ENCODE measurements at places on chromosomes 6 and 20. TPM values are rescaled to one million over a fixed set of nuclear protein-coding genes. Genes with fewer than 3 reads are reported as not detected.

Gene GSTA3
- total RNA-seq = not detected

Gene MUC21
- total RNA-seq = not detected

GRCh38 chr6:154301839-154302752, 54.5 kb downstream of the IPCEF1 start:
- DNase-seq = no peak
- no peaks in the 10 kb centered on the region for H3K36me3 ChIP-seq
- no peak overlapping the region for H3K27ac ChIP-seq
- H3K4me3 ChIP-seq = no peak overlapping the region
- H3K4me1 ChIP-seq = no peaks in the 10 kb centered on the region

DNA sequence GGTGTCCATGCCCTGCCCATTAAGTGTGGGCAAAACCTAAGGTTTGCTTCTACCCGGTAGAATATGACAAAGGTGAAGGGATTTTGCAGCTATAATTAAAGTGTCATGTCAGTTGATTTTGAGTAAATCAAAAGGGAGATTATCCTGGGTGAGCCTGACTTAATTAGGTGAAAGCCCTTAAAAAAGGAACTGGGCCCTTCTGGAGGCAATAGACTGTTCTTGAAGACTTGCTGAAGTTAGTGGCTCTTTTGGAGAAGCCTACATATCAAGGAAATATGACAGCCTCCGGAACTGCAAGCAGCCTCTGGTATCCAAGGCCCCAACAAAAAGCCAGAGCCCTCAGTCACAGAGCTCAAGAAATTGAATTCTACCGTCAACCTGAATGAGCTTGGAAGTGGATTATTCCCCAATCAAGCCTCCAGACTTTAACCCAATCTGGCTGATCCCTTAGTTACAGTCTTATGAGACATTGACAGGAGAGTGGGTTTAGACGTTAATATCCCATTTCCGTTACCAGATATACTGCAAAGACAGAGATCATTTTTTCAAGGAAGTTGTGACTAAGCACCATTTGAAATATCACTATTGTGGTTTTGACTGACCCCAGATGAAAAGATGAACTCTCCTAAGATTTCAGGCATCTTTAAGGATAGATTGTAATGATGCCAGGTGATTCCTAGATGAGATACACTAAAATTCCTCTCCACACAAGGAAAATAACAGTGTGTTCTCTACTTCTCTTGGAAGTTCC, 303.4 kb downstream of the PLCB1 start:
- H3K36me3 ChIP-seq = no peaks in the 10 kb centered on the region
- H3K27me3 ChIP-seq = no peaks in the 10 kb centered on the region
- H3K4me3 ChIP-seq = no peak overlapping the region

DNA sequence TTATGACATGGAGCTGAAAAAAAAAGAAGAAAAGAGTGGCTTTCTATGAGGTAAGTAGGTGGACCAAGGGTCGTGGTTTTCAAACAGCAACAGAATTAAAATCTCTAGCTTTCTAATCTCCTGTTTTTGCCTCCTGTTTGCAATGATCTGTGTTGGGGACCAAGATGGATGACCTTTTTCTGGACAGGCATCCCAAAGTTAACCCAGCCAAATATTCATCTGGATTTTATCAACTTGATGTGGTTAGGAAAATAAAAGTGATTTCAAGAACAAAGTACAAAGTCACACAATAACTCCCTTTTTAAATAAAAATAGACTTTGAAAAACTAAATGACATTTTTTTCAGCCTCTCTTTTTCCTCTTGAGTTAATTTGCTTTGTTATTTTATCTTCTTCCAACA, 282.1 kb upstream of the PRDM1 start:
- H3K4me1 ChIP-seq = no peaks in the 10 kb centered on the region
- H3K27me3 ChIP-seq = no peaks in the 10 kb centered on the region
- DNase-seq = no peak
- H3K27ac ChIP-seq = no peak overlapping the region

- no peak overlapping the region for H3K4me3 ChIP-seq
- no peaks in the 10 kb centered on the region for H3K36me3 ChIP-seq
- H3K4me1 ChIP-seq = no peaks in the 10 kb centered on the region
- DNase-seq = no peak
These were observed 190.3 kb downstream of the TENT5A start for GRCh38 chr6:81562169-81562568.

GRCh38 chr6:63689421-63689820, 53.8 kb downstream of the PHF3 start:
- no peak overlapping the region for H3K4me3 ChIP-seq
- H3K4me1 ChIP-seq = no peaks in the 10 kb centered on the region
- no peak overlapping the region for H3K27ac ChIP-seq
- H3K36me3 ChIP-seq = no peaks in the 10 kb centered on the region
- no peaks in the 10 kb centered on the region for H3K27me3 ChIP-seq

- DNase-seq = peak; percentile 39
- no peaks in the 10 kb centered on the region for H3K4me1 ChIP-seq
- H3K27ac ChIP-seq = no peak overlapping the region
- H3K27me3 ChIP-seq = no peaks in the 10 kb centered on the region
These were observed 14.9 kb upstream of the PPARD start for GRCh38 chr6:35327349-35328027.

DNA sequence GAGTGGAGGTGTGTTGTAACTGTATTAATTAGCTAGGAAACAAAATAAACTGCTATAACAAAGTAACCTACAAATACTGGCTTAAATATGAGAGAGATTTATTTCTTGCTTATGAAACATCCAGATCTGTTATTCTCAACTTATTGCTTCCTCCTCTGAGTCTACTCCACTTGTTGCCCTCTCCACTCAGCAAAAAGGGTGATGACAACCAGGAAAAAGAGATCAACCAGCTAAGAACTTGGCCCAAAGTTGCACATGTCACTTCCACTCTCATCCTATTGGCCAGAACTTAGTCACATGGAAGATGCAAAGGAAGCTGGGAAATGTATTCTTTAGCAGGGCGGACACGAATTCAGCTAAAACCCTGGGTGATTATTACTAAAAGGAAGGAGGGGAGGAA, 5.2 kb upstream of the TP53RK start:
- no peak overlapping the region for H3K27ac ChIP-seq
- DNase-seq = no peak
- H3K4me3 ChIP-seq = no peak overlapping the region
- no peaks in the 10 kb centered on the region for H3K27me3 ChIP-seq

- no peak overlapping the region for H3K27ac ChIP-seq
- no peaks in the 10 kb centered on the region for H3K4me1 ChIP-seq
- no peak for DNase-seq
- no peaks in the 10 kb centered on the region for H3K27me3 ChIP-seq
- H3K36me3 ChIP-seq = no peaks in the 10 kb centered on the region
- H3K4me3 ChIP-seq = no peak overlapping the region
These were observed 20.3 kb upstream of the ELOVL5 start for GRCh38 chr6:53369051-53369450.

Gene TRIM15
- total RNA-seq = not detected

Gene MRPS18A
- total RNA-seq = 56.6 TPM

GRCh38 chr20:10666221-10667076, 7.3 kb downstream of the JAG1 start:
- H3K27ac ChIP-seq = peak overlapping the region; percentile 68
- H3K36me3 ChIP-seq = no peaks in the 10 kb centered on the region
- no peak for DNase-seq

Gene TBC1D7
- 27.9 TPM for total RNA-seq

Gene ELOVL4
- 5.8 TPM for total RNA-seq

DNA sequence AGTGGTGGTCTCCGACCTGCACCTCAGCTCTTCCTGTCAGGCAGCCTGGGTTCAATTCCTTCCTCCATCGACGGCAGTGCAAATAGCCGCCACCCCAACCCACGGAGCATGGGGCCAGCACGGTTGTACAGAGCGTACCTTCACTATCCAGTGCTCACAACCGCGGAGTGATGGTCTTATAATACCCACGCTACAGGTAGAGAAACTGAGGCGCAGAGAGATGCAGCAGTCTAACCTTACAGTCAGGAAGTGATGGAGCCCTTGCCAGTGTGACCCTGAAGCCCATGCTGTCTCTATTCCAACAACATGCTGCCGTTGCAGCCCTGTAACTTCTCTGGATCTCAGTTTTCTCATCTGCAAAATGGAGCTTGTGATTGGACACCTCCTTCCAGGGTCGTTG, 11.0 kb downstream of the SCRT2 start:
- H3K36me3 ChIP-seq = no peaks in the 10 kb centered on the region
- H3K4me1 ChIP-seq = no peaks in the 10 kb centered on the region
- H3K27ac ChIP-seq = no peak overlapping the region
- DNase-seq = no peak
- H3K27me3 ChIP-seq = peaks cover 15% of the 10 kb centered on the region

DNA sequence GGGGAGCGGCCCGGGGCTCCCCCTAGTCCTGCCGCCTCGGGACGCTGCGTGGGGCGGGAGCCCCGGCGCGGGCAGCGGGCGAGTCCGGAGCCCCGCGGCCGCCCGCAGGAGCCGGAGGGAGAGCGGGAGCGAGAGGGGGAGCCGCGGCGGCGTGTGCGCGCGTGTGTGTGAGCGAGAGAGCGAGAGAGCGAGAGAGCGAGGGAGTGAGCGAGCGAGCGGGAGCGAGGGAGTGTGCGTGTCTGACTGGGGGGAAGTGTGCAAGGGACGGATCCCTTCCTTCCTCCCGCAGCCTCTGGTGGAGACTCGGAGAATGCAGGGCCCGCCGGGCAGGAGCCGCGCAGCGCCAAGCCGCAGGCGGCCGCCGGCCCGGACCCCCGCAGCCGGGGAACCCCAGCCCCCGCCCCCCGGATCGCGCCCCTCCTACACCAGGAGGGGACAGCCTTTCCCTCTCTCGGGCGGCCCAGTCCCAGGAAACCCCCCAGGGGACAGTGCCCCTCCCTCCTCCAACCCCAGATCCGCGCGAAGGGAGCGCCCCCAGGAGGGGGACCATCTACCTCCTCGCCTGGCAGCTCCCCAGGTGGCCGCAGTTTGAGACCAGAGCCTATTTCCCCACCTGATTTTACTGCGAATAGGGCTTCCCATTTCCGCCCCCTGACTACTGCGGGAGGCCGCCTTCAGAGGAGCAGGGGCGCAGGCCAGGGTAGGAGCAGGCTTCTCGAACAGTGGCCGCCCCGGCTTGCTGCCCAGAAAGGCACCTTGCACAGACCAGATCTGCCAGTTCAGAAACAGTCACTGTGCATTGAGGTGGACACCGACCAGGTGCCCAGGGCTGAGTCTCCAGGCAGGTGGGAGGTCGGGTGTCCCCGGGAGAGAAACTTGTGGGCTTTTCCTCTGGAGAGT, at the start of gene CDH22:
CDH22 (minus strand) TSS at position 241 of the 900 bp plus-strand sequence. CDS start 57,204 bp downstream, outside the sequence.
- peak within 1 kb of the TSS; percentile 38 for H3K27ac ChIP-seq
- H3K27me3 ChIP-seq = peaks cover 3% of the 10 kb centered on the region
- no peaks in the 10 kb centered on the region for H3K4me1 ChIP-seq
- DNase-seq = peak; percentile 30
- peak within 1 kb of the TSS; percentile 46 for H3K4me3 ChIP-seq

Gene HLA-DRB5
- total RNA-seq = not detected

DNA sequence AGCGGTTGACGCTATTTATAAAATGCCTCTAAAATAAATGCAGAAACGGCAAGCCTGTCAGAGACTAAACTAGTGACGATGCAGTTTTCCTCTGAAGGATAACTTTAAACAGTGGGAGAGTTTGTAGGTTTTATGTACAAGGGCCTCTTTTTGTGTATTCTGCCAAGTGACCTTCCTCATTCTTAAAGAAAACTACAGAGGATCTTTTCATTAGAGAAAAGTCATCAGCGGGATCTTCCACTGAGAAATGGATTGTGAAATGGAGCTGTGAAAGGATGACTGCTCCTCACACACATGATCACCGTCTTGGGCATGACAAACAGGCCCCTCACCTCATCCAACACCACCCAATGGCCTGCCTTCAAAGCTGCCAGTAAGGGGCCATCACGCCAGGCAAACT, 89.0 kb upstream of the LYRM2 start:
- no peak overlapping the region for H3K4me3 ChIP-seq
- H3K27me3 ChIP-seq = no peaks in the 10 kb centered on the region
- H3K36me3 ChIP-seq = no peaks in the 10 kb centered on the region
- no peaks in the 10 kb centered on the region for H3K4me1 ChIP-seq

Gene ADGB
- total RNA-seq = 8.1 TPM

Gene LIME1
- 44.4 TPM for total RNA-seq

- no peak overlapping the region for H3K4me3 ChIP-seq
- H3K27me3 ChIP-seq = no peaks in the 10 kb centered on the region
- H3K27ac ChIP-seq = no peak overlapping the region
These were observed 74.6 kb upstream of the CD93 start for GRCh38 chr20:23160536-23161243.

All from prostate gland (tissue), 2 donors.